ENCODE measurements at places on chromosomes 4 and X. TPM values are rescaled to one million over a fixed set of nuclear protein-coding genes. Genes with fewer than 3 reads are reported as not detected.

The MAMLD1 gene
- 1.6 TPM for total RNA-seq

DNA sequence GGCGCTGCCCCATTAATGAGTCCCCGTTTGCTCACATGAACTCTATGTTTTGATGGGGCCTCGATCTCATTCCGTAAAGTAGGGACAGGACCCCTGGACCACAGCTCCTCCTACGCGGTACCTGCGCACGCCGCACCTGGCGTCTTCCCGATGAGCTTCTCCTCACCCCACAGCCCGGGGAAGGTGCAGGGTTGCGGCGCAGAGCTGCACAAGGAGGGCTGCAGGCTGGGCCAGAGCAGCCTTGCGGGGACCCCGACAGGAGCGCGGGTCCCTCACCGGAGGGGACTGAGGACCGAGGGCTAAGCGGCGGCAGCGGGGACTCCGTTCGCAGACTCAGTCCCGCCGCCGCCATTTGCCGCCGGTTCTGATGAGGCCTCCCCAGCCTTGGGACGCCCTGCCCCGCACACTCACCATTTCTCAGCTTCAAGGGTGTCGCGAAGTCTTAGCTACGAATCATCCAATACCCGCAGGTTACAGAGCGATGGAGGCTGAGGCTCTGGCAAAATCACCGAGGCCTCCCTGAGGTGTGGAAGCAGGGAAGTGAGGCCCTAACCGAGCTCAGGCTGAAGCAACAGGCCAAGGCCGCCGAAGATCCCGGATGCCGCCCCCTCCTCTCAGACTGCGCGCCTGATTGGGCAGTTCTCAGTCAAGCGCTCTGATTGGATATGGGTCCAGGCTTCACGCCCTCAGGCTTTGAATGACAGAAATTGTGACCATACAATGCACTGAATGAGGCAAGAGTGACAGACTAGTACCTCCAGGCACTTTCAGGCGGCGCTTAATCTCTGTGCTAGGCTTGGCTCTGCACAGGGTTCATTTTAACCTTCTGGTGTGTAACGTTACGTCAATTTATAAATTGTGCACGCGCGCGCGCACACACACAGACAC lies 25.1 kb downstream of the ZNF721 start:
- DNase-seq, result peak; percentile 88
- peaks cover 56% of the 10 kb centered on the region for H3K36me3 ChIP-seq
- H3K4me1 ChIP-seq, result peaks cover 20% of the 10 kb centered on the region
- H3K27me3 ChIP-seq, result no peaks in the 10 kb centered on the region
- peak overlapping the region; percentile 95 for H3K27ac ChIP-seq

GRCh38 chr4:111480510-111480909 lies 664.7 kb upstream of the FAM241A start:
- H3K27ac ChIP-seq, result no peak overlapping the region
- no peaks in the 10 kb centered on the region for H3K4me1 ChIP-seq
- DNase-seq, result no peak
- no peak overlapping the region for H3K4me3 ChIP-seq
- no peaks in the 10 kb centered on the region for H3K36me3 ChIP-seq
- no peaks in the 10 kb centered on the region for H3K27me3 ChIP-seq

DNA sequence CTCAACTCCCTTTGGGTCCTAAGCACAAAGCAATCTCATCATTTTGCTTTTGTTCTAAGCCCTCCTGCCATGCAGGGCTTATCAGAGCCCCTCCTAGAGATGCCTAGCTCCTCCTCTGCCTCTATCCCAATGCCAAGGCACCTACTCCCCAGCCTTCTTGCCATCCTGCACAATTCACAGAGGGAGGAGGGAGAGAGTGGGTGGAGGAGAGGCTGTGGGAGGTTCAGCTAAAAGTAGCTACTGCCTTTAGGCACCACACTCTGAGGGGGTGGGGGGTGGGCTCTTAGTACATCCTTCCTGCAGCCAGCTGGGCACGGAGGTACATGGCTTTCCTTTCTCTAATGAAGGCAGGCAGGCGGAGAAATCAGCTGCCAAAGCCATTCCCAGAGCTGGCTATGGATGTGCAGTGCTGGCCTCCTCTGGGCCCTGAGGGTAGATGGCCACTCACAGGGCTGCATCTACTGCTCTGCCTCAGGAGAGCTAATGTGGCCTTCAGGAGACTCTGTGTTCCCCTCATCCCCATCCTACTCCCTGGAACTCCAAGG lies 40.1 kb downstream of the ARHGEF9 start:
- H3K4me1 ChIP-seq, result peaks cover 67% of the 10 kb centered on the region
- peak overlapping the region; percentile 51 for H3K4me3 ChIP-seq
- H3K36me3 ChIP-seq, result peaks cover 10% of the 10 kb centered on the region
- no peak for DNase-seq

The ERCC6L gene
- total RNA-seq, result 8.2 TPM

GRCh38 chrX:2301901-2302300 lies 198.9 kb downstream of the DHRSX start:
- H3K36me3 ChIP-seq, result peaks cover 11% of the 10 kb centered on the region
- no peak overlapping the region for H3K27ac ChIP-seq
- H3K27me3 ChIP-seq, result no peaks in the 10 kb centered on the region
- no peaks in the 10 kb centered on the region for H3K4me1 ChIP-seq
- no peak for DNase-seq

DNA sequence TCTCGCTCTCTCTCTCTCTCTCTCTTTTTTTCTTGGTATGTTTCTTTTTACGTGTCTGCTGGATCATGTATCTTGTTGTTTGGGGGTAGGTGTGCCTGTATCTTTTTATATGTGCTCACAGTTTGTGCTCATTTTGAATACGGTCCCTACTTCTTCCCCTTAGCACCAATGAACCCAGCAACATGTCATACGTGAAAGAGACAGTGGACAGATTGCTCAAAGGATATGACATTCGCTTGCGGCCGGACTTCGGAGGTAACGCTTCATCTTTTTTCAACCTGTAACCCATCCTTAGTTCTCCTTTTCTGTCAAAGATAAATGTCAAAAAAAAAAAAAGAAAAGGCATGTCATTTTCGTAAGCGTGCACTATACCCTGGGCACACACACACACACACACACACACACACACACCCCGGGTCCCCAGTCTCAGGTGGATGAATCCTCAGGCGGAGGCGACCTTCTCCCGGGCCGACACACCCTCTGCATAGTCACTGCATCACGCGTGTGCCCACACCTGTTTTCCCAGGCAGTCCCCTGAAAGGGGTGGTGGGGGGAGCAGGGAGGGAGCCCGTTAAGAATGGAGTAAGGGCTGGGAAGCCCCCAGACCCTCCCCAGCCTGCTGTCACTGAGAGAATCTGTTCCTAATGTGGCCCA lies 511 bp downstream of the GABRB1 start:
- peaks cover 15% of the 10 kb centered on the region for H3K4me1 ChIP-seq
- DNase-seq, result no peak
- H3K36me3 ChIP-seq, result no peaks in the 10 kb centered on the region
- no peak overlapping the region for H3K27ac ChIP-seq

DNA sequence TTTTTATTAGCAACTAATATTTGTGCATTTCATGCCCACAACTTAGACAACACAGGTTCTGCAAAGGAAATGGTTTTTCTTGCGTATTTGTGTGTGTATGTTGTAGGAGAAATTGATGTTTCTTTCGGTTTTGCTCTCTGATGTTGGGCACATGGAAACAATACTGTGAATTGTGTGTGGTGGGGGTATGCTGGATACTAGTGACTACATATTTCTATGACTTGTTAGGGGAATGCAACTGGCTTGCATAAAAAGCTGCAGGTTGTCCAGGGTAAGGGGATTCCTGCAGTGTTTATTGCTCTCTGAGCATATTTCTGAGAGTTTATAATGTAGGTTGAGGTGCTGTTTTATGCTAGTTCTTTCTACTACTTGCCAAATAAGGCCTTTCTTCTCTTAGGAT lies 11.6 kb downstream of the DLG3 start:
- DNase-seq, result no peak
- peaks cover 12% of the 10 kb centered on the region for H3K36me3 ChIP-seq
- H3K4me3 ChIP-seq, result peak overlapping the region; percentile 90
- H3K4me1 ChIP-seq, result peaks cover 36% of the 10 kb centered on the region
- peak overlapping the region; percentile 92 for H3K27ac ChIP-seq

The AMBN gene
- total RNA-seq, result not detected

DNA sequence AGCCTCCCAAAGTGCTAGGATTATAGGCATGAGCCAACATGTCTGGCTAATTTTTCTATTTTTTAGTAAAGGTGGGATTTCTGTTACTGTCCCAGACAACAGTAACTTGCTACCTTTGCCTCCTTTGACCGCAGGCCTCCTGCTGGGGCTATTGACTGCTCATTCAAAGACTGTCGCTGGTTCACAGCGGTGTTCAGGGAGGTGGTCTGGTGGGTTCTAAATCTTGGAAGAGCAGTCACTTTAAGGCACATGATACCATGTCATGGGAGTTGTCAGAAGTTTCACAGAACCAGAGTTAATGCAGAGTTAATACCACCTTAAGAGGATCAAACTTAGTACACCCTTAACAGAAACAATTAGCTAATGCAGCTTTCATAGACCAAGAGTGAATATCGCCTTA lies 3.8 kb downstream of the ASMT start:
- no peak overlapping the region for H3K27ac ChIP-seq
- peaks cover 7% of the 10 kb centered on the region for H3K4me1 ChIP-seq
- no peaks in the 10 kb centered on the region for H3K36me3 ChIP-seq
- DNase-seq, result no peak
- H3K27me3 ChIP-seq, result no peaks in the 10 kb centered on the region
- no peak overlapping the region for H3K4me3 ChIP-seq

The MEPE gene
- not detected for total RNA-seq

DNA sequence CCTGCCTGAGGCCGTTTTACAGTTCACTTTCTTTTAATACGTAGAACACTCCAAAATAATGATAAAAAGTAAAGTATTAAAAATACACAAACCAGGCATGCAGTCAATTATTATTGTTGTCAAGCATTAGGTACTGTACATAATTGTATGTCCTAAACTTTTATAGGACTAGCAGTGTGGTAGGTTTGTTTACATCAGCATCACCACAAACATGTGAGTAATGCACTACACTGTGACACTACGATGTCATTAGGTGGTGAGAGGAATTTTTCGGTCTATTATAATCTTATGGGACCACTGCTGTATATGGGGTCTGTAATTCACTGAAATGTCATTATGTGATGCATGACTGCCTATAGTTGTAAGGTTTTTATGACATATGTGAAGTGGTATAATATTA lies 149.5 kb upstream of the SH3RF1 start:
- no peaks in the 10 kb centered on the region for H3K27me3 ChIP-seq
- no peak for DNase-seq
- H3K27ac ChIP-seq, result no peak overlapping the region
- no peak overlapping the region for H3K4me3 ChIP-seq

- DNase-seq, result no peak
- no peaks in the 10 kb centered on the region for H3K27me3 ChIP-seq
- H3K4me3 ChIP-seq, result no peak overlapping the region
- no peaks in the 10 kb centered on the region for H3K4me1 ChIP-seq
- no peaks in the 10 kb centered on the region for H3K36me3 ChIP-seq
- H3K27ac ChIP-seq, result no peak overlapping the region
Observed at GRCh38 chr4:65393078-65393477, 277.2 kb downstream of the EPHA5 start.

GRCh38 chr4:25252230-25253070 lies 18.6 kb downstream of the PI4K2B start:
- DNase-seq, result no peak
- no peak overlapping the region for H3K27ac ChIP-seq
- no peaks in the 10 kb centered on the region for H3K27me3 ChIP-seq
- H3K4me1 ChIP-seq, result peaks cover 27% of the 10 kb centered on the region
- H3K36me3 ChIP-seq, result peaks cover 21% of the 10 kb centered on the region

DNA sequence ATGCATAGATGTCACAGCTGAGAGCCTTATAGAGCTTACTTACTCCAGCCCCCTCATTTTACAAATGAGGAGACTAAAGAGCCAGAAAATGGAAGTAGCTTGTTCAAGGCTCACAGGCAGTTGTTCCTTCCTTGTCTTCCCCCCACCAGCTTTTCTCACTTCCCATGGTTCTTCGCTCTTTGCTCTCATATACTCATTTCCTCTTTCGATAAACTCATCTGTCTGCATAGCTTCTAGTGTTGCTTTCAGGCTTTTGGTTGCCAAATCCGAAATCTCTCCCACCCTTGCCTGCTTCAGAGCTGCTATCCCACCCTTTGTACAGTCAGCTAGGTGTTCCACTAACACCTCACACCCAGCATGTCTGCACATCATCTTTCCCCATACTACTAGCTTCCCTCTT lies 25.0 kb upstream of the GJB1 start:
- peaks cover 13% of the 10 kb centered on the region for H3K36me3 ChIP-seq
- no peak for DNase-seq
- H3K27ac ChIP-seq, result peak overlapping the region; percentile 95
- peaks cover 10% of the 10 kb centered on the region for H3K4me1 ChIP-seq
- peak overlapping the region; percentile 84 for H3K4me3 ChIP-seq

The ANXA3 gene
- 5.1 TPM for total RNA-seq

GRCh38 chrX:44765556-44765955 lies 78.3 kb upstream of the DUSP21 start:
- no peaks in the 10 kb centered on the region for H3K4me1 ChIP-seq
- H3K27me3 ChIP-seq, result no peaks in the 10 kb centered on the region
- no peak overlapping the region for H3K27ac ChIP-seq
- H3K4me3 ChIP-seq, result no peak overlapping the region
- no peaks in the 10 kb centered on the region for H3K36me3 ChIP-seq

DNA sequence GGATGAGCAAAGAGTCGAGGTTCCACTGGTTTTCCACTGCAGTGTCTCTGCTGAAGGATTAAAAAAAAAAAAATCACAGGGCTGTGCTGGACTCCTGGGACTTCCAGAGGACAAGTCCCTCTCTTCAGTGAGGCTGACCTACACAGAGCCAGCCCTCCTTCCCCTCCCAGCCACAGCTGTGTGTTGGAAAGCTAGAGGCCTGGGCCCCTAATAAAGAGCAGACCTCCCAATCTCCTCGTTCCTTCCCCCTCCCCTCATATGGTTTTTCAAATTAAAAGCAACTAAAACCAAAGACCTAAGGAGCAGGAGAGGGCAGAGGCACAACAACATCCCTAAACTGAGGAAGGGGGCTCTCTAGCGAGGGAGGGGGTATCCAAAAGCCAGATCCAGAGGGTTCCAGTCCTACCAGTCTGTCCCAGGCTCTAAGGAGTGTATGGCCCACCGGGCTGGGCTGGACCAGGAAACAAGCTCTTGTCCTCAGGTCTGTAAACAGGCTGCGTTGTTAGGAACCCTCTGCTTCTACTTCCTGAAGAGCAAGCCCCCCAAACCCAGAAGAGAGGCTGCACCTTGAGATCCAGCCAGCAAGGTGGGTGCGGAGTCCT lies 4.0 kb upstream of the PDGFRA start:
- no peak for DNase-seq
- H3K27ac ChIP-seq, result no peak overlapping the region
- H3K27me3 ChIP-seq, result peaks cover 84% of the 10 kb centered on the region
- H3K4me1 ChIP-seq, result peaks cover 12% of the 10 kb centered on the region
- no peak overlapping the region for H3K4me3 ChIP-seq

All from activated naive CD8-positive, alpha-beta T cell treated with anti-CD3 and anti-CD28 coated beads, Interleukin-2, amount 10 ng/mL, durations not matched to agents 7 days and 5 days (primary cell).